ENCODE measurements at places on chromosomes 11 and 22.

DNA sequence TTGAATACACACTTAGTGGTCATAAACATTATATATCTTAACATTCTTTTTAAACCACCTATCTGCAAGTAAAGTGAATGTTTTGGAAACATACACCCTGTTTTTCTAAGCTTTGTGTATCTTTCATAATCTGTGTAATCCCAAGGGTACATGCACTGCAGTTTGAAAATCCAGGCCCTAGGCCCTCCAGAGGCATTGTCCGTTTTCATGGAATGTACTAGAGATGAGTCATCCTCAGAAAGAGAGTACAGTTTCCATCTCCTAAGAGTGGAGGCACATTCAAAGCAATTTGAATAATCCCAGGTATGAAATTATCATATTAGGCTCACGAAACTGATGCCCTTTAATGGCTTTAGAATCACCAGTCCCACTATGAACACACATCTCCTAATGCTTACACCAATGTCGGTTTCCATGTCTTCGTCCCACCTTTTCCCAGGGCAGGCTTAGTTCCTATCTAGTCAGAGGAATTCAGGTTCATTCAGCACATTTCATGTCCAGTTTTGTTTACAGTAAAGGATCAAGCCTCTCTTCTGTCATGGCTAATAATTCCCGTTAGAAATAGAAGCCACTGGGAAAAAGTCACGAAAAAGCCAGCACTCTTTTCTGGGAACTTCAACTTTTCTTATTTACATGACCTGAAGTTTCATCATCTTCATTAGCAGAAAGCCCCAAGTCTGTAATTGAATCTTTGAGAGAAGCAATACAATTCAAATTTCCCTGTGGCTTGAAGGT, 39.5 kb upstream of the CD44 start:
- no peak for DNase-seq

DNA sequence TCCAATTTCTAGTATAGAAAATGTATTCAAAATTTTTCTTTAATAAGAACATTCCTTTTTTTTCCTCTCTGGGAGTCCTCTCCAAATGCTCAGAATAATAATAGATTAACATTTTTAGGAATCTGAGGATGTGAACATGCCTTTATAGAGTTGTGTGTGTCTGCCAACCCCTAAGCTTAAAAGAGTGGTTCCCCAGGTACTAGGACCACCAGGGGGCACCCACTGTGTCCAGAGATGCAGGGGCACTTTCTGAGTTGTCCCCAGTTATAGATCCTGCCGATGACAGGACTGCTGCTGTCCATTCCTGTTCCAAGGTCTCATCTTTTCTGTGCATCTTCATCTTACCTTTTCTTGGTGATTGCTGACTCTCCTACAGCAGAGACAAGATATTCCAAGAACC, 27.0 kb upstream of the MICAL2 start:
- DNase-seq = no peak

- no peak for DNase-seq
Observed at GRCh38 chr11:79227308-79227707, 213.5 kb downstream of the TENM4 start.

DNA sequence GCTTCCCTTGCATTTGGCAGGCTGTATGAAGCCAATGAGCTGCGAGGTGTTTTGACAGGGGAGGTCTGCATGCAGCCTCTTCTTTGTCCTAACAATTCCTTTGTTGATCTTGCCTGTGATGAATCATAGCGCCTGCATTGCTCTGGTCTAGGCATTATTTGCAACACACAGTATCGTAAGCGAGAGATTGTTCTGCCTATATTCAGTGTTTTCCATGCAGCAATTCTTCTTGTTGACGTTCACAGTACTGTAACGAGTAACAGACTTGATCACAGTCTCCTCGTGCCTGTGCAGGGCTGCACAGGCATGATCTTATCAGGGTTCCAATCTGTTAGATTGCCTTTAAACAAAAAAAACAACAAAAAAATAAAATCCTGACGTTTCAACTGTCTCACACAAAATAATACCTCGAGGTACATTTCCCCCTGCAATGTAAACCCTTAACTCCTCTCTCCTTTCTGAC, 13.9 kb upstream of the ADSL start:
- no peak for DNase-seq

DNA sequence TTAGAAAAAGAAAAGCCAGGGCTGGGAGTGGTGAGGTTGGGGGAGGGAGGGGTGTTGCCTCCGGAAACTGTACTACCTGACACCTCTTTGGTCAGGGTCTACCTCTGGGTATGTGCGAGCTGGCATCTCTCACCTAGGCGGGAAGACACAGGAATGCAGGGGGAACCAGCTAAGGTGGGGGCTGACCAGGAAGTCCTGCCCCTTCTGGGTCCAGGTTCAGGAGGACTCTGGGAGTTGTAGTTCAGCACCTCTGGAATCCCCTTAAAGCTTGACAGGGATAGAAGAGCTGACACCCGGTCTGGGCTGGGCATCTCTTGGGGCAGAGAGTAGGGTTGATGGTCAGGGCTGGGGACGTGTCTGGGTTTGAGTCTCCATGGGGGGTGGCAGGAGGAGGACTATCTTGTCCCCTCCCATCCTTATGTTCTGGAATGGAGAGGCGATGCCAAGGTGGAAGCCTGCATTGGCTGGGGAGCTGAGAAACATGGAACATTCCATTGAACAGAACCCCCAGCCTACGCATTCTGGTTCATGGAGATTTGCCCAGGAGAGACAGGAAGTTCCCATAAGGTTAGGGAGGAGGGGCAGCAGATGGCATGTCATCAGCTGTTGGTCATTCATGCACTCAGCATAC, 2.1 kb upstream of the KIAA1671 start:
- no peak for DNase-seq

GRCh38 chr11:73152861-73153483, 10.9 kb upstream of the FCHSD2 start:
- peak; percentile 84 for DNase-seq

- peak; percentile 28 for DNase-seq
Observed at GRCh38 chr11:45580399-45580798, 85.0 kb downstream of the CHST1 start.

GRCh38 chr11:103051981-103052380, 40.0 kb downstream of the DCUN1D5 start:
- DNase-seq = no peak

DNA sequence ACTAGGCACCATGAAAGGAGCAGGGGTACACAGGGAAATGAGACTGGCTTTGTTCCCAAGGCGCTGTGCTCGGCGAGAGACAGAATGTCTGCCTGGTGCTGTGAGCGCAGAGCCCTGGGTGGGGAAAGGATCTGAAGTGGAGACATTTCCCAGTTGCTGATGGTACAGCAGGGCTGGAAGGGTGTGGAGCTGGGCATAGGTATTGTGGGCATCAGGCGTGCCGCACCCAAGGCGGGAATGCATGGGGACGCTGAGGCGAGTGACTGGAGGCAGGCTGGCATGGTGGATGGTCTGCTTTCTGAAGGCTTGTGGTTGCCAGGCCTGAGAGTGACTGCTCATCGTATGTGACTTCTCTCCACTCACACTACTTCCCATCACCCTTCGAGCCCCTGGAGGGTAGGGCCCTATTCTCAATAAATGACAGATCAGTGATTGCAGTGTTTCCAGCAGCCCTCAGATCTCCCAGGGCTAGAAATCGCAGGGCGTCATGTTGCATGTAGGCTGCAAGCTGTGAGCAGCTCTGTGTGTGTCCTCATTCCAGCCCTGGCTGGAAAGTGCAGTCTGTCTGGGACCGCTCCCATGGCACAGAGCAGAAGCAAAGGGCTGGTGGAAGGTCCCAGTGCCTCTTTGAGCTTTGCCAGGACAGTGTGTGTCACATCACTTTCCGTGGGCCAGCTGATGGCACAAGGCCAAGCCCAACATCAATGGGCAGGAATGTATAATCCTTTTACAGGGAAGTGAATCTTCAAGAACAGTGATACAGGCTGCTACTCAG, 67.7 kb downstream of the TBC1D22A start:
- DNase-seq = no peak

DNA sequence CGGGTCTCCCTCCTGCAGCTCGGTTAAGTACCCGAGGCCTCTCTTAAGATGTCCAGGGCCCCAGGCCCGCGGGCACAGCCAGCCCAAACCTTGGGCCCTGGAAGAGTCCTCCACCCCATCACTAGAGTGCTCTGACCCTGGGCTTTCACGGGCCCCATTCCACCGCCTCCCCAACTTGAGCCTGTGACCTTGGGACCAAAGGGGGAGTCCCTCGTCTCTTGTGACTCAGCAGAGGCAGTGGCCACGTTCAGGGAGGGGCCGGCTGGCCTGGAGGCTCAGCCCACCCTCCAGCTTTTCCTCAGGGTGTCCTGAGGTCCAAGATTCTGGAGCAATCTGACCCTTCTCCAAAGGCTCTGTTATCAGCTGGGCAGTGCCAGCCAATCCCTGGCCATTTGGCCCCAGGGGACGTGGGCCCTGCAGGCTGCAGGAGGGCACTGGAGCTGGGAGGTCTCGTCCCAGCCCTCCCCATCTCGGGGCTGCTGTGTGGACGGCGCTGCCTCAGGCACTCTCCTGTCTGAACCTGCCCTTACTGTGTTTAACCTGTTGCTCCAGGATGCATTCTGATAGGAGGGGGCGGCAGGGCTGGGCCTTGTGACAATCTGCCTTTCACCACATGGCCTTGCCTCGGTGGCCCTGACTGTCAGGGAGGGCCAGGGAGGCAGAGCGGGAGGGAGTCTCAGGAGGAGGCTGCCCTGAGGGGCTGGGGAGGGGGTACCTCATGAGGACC, 25.0 kb downstream of the FADS3 start:
- DNase-seq = no peak

DNA sequence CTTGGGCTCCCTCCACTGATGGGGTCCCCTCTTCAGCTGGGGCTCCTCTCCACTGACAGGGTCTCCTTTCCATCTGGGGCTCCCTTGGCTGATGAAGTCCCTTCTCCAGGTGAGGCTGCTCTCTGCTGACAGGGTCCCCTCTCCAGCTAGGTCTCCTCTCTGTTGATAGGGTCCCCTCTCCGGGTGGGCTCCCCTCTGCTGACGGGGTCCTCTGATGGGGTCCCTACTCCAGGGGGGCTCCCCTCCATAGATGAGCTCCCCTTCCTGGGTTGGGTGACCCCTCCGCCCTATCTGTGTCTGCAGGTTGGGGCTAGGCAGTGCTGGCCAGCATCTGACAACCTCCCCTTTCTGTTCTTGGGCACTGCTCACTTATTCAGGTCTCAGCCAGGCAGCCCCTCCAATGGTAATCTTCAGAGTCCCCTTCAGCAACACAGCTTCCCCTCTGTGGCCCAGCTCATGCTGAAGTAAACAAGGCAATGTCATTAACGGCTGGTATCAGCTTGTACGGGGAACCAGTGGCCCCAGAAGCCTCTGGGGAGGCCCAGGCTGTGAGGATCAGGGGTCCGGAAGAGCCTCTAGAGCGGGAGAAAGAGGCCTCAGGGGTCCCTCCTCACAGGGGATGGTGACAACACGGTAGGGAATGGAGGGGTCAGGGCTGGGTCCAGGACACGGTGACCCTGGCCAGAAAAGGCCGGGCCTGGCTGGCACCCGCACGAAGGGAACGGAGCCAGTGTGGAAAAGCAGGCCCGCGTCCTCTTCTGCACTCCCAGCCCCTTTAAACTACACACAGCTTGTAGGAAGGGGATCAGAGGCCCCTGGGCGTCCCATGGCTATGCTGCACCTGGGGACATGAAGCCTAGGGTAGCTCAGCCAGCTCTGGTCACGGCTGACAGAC, 9.6 kb upstream of the CD81 start:
- no peak for DNase-seq

DNA sequence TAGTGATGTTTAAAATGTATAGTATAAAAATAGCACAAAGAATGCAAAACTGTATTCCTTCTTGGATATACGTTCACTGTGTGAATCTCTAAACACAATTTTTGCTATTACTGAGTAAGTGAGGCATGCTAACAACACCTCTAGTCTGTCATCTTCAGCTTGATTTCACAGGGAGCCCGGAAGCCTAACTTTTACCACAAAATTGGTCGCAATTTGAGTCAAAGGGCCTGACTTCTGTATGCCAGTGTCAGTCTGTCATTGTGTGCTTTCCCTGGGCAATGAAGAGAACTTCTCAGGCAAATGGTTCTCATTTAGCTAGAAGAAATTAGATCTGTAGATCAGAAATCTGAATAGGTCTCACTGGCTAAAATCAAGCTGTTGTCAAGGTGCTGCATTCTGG, 1059.5 kb downstream of the FAM181B start:
- DNase-seq = no peak

- DNase-seq = no peak
Observed at GRCh38 chr11:100684101-100685065, 2.7 kb upstream of the ARHGAP42 start.

DNA sequence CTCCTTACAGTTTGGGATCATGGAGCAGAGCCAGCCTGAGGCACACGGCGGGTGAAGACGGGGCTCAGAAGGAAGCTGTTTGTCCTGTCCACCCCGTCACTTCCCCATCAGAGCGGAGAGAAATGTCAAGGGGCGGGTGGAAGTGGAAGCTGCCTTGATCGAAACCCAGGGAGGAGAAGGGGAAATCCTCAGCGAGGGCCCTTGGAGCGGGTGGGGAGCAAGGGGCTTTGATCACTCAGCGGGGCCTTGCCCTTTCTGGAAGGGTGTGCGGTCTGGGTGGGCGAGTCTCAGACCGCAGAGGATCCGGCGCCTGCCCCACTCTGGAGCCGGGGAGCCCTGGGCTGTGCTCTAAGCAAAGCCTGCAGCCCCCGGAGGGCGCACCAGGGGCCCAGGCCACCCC, 320.4 kb downstream of the NTM start:
- no peak for DNase-seq

DNA sequence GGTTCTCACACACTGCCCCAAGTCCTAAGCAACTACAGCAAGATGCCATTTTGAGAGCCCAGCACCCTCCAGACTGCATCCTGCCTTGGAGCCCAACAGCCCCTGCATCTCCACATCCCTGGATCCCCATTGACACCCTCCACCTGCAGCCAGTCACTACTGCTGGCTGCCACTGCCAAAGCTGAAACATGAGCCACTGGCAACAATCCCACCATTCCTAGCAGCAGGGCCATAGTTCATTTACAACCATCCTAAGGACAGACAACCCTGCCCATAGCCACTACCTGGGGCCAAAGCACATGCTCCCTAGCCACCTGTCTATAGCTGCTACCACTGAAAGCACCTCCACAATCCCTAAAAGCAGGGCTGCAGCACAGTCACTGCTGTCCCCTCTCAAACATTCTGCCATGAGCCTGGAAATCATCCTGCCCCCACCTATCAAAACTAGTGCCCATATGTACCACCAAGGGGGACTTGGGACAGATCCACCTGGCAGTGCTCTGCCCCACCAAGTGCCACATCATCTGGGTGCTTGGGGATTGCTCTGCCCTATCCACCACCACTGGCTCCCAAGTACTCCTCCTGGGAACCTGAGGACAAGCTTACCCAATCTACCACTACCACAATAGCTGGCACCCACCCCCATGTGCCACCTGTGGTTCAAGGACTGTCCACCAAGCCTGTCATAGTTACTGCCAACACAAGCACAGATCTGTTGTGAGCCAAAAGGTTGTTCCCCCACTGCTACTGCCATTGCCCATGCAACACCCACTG, 138.8 kb upstream of the SOX6 start:
- DNase-seq = no peak
